ENCODE measurements at places on chromosomes 11 and 22. TPM values are rescaled to one million over a fixed set of nuclear protein-coding genes. Genes with fewer than 3 reads are reported as not detected.

MS4A12 gene
- not detected for total RNA-seq

GLYAT gene
- total RNA-seq: 0.49 TPM

PLAAT5 gene
- 1.7 TPM for total RNA-seq

MS4A6E gene
- not detected for total RNA-seq

PLEKHB1 gene
- 58.1 TPM for total RNA-seq

C11orf42 gene
- total RNA-seq: not detected
